Kidney glomerular epithelial cell (primary cell): ENCODE measurements at places on chromosomes 16 and 17.
A peak's percentile ranks its signal among the peaks of the same experiment; 100 is the strongest.

GRCh38 chr16:68754084-68754792 is 17.1 kb downstream of the CDH1 start:
- peak; percentile 65 for DNase-seq

DNA sequence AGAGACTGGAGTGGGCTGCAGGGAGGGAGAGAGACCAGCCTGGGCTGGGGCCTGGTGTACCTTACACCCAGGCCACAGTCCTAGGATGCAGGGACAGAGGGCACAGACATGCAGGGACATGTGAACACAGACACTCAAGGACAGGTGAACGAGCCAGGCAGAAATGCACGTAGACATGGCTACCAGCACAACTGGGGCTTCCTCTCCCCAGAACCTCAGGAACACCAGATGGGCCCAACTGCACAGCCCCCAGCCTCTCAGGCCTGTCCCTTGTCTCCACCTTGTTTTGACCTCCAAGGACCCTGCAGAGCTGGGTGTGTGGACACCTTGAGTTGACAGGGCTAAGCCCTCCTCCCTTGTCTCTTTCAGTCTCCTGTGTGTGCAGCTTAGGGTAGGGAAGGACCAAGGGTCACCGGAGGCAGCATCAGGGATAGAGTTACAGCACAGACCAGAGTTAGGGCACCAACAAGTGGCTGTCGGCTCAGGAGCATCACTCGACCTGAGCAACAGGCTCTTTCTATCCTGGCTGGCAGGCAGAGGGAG is 9.2 kb downstream of the SEZ6 start:
- no peak for DNase-seq

DNA sequence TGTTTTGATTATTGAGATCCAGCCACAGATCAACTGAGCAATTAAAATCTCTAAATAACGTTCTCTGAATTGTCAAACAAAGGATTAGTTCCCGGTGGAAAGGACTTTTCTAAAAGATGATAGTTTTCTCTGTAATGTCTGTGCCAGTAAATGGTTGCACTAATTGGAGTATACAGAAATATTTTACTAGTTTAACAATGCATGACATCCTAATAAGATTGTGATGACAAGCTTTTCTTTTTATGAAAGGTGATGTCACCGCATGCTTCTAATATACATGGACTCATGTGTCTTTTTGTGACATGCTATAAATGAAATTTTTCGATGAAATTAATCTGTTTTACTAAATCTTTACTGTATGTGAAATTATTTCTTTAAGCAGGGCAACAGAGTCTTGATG is 211.1 kb downstream of the IRX3 start:
- DNase-seq, result no peak

GRCh38 chr17:3038941-3039340 is 24.5 kb downstream of the OR1D5 start:
- peak; percentile 82 for DNase-seq

GRCh38 chr17:44807817-44808155 is 22.3 kb downstream of the GJC1 start:
- DNase-seq, result no peak

DNA sequence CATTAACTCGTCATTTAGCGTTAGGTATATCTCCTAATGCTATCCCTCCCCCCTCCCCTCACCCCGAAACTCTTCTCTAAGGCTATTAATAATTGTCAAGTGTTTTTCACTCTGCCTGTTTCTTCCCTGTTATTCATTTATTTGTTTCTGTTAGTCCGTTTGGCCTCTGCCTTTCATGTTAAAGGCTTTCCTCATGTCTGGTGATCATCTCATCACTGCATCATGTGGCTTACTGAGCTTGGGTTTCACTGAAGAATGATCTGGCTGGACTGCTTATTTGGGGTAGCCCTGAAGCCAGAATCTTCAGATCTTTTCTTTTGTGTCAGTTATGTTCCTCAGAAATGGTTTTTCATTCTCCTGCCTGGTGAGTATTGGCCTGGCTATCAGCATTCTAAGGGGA is 9.5 kb downstream of the UTP4 start:
- DNase-seq, result no peak

DNA sequence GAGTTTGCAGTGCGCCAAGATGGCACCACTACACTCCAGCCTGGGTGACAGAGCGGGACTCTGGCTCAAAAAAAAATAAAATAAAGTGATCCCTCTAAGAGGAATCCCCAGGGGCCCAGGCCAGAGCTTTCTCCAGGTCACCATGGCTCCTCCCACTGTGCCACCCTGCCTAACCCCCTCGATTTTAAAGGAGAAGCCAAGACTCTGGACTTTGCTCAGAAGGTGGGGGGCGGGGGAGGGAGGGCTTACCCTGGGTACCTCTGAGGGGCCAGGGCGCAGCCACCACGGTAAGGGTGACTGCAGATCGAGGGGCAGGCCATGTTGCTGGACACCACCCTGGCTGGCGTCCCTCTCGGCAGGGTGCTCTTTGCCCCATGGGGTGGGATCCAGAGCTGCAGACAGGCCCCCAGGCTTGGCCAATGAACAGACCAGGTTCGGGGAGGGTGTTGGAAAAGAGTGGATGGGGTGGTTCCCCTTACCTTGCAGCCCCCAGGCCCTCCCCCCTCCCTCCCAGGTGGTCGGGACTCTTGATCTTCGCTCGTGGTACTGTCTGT is 455 bp upstream of the GRB7 start:
- no peak for DNase-seq

DNA sequence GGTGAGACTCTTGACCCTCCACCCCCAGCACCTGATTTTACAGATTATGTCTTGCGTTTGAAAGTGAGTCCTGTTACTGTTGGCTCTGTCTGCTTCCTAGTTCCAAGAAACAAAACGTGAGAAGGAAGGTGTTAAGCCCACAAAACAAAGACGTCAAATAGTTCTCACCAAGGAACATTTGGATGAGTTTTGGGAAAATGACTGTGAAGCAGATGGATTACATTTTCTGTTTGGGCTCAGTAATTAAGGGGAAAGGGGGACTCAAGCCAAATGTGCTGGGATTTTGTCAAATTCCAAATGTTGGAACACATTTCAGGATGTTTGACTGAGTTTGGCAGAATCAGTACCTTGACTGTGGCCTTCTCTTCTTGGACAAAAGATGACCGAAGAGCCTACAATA is 71.2 kb downstream of the PCTP start:
- DNase-seq, result no peak

DNA sequence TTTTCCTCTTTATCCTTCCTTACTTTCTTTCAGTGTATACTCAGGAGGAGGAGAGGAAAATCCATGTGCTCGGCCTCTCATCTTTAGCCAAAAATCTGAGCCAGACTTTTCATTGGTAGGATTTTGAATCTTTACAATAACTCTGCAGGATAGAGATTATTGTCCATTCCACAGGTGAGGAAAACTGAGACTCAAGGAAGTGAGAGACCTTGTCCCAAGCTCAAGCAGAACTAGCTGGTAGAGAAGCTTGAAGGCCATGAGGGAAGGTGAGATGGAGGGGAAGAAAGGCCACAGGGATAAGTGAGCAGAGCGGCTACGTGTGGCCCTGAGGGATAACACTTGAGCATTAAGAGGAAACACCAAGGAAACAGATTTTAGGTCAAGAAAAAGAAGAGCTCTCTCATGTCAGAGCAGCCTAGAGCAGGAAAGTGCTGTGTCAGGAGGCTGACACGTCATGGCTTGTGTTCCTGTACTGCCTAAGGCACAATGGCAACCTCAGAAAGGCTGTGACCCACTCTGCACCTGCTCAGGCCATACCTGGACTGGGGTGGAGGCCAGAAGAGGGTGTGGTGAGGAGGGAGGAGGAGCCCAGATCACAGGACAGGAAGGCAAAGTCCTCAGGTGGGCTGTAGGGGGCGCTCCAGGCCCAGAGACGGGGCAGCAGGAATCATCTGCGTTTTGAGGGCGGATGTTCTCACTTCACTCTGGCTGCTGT is 11.9 kb downstream of the MT4 start:
- peak; percentile 25 for DNase-seq

DNA sequence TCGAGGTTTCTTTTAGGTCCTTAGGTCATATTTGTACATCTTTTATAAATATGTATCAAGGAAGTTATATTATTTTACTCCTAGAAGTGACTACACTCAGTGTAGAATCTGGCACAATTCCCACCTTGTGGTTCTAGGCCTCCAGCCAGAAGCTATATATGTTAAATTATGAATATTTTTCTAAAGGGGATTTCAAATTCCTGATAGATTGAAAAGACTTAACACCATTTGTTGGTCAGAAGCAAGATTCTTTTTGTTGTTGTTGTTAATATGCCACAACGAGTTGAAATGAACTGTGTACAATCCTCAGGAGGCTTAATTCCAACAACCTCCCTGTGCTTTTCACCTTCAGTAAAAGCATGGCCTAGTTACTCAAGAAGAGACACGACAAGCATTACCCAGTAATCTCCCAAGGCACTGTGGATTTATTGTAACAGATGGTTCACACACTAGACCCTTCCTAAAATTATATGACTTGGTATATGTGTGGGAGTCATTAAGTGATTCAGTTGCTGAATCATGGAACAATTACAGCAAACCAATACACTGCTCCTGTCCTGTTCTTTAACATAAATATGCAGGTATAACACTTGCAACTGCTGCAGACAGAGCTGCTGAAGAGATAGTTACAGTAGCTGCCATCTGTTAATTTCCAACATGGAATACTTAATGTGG is 964.4 kb upstream of the GOT2 start:
- no peak for DNase-seq

DNA sequence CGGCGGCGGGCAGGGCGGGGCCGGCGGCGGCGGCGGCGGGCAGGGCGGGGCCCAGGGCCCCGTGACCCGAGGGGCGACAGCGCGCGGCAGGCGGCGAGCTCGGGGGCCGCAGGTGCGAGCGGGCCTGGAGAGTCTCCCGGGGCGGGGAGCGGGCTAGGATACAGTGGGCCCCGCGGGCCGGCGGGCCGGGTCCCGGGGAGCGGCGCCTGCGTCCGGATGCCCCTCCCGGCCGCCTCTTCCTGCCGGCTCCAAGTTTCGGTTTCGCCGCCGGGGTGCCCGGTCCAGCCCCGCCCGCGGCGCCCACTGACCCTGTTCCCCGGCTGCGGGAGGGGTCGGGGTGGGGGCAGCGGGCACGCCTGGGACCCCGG is at the start of gene RNF213:
TSS of gene RNF213 (plus strand) at position 62 of the 368 bp plus-strand sequence. CDS start 2,830 bp downstream, outside the sequence.
- DNase-seq, result no peak
